Astrocyte of the spinal cord (primary cell): ENCODE measurements at places on chromosomes 3 and 15.

DNA sequence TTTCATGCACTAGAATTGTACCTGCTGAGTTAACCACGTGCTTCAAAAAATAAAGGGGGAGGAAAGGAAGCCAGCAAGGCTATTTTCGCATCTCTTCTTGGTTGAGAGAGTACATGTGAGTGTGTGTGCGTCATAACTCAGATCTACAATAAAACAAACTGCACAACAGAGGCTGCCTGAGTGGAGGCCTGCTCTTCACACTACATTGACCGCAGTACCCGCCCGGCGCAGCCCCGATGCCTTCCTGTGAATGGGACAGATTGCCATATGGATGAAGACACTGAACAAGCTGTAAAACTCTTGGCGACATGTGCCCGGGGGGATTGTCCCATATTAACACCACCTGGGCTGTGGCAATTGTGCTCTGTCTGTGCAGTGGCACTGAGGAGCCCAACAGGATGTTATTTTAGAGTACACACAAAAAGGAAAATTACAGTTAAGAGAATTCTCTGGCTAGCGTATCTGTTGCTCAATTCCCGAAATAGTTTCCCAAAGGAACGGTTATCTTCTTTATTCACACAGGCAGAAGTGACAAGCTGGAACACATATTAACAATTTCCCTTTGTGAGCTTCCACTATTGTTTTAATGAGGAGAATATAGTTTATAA, 551.5 kb downstream of the FOXP1 start:
- no peak for DNase-seq

DNA sequence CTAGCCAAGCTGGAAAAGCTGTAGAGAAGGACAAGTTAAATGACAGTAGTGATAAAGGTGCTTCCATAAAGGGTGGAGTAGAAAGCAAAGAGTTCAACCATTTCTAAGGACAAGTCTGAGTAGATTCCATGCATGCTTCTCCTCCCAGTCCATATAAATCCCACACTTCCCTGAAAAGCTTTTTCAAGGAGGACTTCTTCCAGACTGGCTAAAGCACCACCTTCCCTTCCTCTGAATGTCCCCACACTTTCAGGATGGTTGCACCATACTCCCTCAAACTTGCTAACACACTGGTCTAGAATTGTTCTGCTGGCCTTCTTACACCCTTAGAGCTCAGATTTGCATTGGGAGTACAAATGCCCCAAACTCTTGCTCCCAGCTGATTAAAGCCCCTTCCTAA, 40.9 kb downstream of the FBN1 start:
- DNase-seq: no peak

DNA sequence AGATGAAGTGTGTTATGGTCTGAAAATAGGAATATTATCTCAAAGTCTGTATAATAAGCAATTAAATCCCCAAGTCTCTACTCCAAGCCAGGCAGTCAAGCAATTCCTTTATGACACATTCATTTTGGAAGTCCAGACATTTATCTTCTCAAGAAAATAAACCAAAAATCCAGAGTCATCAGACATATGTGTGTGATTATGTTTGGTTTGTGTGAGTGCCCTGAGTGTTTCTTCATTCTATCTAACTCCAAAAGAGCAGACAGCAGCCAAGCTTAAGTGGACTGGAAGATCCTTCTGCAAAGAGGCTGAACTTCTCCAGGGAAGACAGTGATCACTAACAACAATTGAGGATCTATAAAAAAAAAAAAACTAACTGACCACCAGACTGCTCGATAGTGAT, 239.8 kb downstream of the STAG1 start:
- no peak for DNase-seq

- DNase-seq: peak; percentile 65
Observed at GRCh38 chr3:123809597-123809996, 74.5 kb downstream of the MYLK start.

GRCh38 chr15:23467110-23467600, 20.1 kb upstream of the GOLGA6L2 start:
- DNase-seq: peak; percentile 21

- DNase-seq: no peak
Observed at GRCh38 chr3:131925571-131925970, 109.2 kb downstream of the CPNE4 start.

DNA sequence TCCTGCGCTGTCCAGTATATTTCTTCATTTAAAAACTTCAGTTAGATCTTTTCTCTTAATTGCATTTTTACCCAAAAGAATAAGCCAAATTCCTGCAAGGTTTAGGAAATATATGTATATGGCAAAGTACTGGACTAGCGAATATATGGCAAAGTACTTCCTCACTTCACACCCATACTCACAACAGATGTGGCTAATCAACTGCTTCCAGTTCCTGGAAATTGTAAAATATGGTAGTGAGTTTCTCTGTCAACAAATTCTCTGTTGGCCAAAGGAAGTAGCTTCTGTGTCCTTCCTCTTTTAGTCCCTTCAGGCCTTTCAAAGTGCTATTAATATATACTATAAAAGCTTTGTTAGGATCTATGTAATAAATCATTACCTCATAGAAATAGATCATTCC, 22.0 kb downstream of the GPR15 start:
- DNase-seq: no peak

GRCh38 chr3:154583086-154583634, 153.2 kb upstream of the GPR149 start:
- DNase-seq: no peak

DNA sequence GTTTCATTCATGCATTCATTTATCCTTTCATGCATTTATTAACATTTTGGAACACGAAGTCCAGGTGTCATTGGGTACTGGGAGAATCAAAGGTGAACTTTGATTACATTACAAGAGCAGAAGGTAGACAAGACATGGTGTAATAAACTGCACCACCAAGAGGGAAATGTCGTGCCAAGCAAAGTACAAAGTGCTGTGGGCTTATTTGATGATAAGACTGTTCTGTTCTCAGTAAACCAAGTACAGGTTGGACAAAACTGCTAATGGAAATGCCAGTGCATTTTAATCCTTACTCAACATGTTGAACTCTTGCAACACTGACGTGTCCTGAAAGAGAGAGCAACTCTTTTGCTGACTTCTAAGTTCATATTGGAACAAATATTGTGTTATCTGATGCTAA, 69.4 kb downstream of the MME start:
- no peak for DNase-seq

- DNase-seq: no peak
Observed at GRCh38 chr15:89371228-89372044, 36.8 kb upstream of the POLG start.

DNA sequence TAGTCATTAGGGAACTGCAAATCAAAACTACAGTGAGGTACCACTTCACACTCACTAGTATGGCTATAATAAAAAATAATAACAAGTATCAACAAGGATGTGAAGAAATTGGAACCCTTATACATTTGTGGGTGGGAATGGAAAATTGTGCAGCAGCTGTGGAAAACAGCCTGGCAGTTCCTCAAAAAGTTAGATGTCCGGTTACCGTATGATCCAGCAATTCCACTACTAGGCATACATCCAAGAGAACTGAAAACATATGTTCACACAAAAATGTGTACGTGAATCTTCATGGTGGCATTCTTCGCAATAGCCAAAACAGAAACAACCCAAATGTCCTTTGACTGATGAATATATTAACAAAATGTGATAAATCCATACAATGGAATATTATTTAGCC, 187.9 kb upstream of the LYSMD4 start:
- no peak for DNase-seq

DNA sequence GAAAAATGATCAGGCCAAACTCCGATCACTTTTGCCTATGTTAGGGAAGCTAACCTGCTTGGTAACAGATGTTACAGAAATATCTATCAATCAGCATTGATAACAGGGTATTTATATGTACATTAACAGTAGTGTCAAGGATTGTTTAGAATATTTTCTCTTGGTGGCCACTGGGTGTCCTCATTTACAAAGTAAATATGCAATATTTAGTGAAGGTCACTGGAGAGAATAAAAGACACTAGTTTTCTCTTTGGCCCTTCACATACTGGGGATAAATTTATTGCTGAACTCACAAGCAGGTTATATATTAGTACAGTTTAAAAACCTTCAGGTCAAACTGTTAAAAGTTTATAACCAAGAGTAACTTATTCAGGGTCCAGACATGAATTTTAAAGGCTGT, 69.0 kb downstream of the TIGIT start:
- peak; percentile 57 for DNase-seq

GRCh38 chr3:142844339-142844977, 44.4 kb downstream of the PCOLCE2 start:
- DNase-seq: peak; percentile 40

GRCh38 chr3:48984663-48985062, 5.4 kb upstream of the P4HTM start:
- DNase-seq: no peak

- DNase-seq: peak; percentile 9
Observed at GRCh38 chr3:16606398-16606797, 1.2 kb upstream of the DAZL start.

DNA sequence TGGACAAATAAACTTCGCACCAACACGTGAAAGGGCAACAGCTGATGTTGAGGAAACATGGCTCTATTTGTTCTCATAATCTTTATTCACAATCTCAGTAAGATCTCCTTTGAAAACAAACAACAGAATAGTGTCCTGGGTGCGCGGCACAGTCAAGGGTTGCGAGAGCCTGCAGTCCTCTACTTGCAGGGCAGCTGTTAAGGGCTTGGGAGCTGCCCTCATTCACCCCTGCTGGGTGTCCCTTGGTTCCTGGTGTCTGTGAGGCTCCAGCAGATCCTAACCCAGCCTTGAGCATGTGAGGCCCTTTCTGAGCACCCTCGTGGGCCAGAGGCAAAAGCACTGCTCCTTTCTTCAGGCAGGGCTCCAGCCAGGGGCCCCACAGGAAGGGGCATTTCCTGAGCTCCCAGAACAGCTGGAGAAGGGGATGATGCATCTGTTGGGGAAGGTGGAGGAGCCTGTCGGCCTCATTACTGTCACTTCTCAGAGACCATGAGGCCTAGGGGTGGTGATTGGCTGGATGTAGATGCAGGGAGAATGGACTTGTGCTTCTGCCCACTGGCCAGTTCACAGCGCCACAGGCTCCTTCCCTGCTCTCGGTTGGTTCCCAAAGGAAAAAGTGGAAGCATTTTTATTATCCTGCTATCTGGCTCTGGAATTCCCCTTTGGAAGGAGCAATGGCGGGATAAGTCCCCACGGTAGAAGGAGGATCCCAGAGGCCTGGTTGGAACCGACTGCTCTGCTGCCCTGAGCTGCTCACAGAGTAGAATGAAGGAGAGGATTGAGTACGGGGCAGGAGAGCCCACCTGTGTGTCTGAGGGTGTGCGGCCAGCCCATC, 51.9 kb upstream of the KLF13 start:
- DNase-seq: no peak

- DNase-seq: no peak
Observed at GRCh38 chr3:37256447-37256846, 82.1 kb upstream of the LRRFIP2 start.

- no peak for DNase-seq
Observed at GRCh38 chr3:22935040-22935439, 268.1 kb upstream of the UBE2E2 start.

- DNase-seq: peak; percentile 9
Observed at GRCh38 chr3:122416966-122417365, 1.1 kb upstream of the WDR5B start.

DNA sequence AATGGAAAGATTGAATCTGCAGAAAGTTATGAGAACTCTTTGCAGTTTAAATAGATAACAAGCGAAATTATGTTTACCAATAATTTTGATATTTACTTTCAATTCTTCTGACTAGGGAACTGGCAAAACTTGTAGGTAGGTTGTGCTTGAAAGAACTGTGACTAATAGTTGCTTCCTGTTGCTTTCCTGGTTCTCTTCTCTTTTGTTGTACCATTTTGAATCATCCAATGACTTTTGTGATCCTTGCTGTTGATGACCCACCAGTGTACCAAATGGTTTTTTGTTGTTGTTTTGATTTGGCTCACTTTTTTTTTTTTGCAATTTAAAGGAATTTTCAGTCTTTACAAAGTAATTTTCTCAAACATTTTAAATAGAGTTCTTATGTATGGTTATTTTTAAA, 64.9 kb upstream of the DCBLD2 start:
- no peak for DNase-seq

GRCh38 chr15:36748366-36749115, 169.1 kb downstream of the CDIN1 start:
- DNase-seq: no peak

- no peak for DNase-seq
Observed at GRCh38 chr3:142694225-142694624, 29.6 kb upstream of the TRPC1 start.

- DNase-seq: no peak
Observed at GRCh38 chr3:142963516-142964448, at the start of gene PAQR9. TSS of gene PAQR9 (minus strand) at chr3:142963674. CDS start at chr3:142963336, 338 bp downstream.

GRCh38 chr15:67124111-67124510, 58.7 kb downstream of the SMAD3 start:
- no peak for DNase-seq

DNA sequence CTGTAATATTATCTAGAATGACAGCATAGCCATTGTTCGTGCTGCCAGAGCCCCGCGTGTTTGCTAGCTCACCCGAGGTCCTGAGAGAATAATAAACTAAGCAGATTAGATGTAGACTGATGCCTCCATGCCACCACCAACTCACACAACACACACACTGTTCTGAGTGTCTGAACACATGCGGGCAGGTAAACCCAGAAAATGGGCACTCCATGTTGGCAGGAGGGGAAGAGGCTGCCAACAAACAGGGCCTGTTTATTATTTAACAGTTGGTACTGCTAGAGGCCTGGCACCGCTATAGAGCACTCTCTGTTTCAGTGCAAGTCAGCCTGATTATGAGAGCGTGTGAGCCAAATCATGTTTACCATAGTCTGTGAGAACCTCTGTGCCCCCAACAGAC, 299.0 kb downstream of the ZBTB20 start:
- no peak for DNase-seq

DNA sequence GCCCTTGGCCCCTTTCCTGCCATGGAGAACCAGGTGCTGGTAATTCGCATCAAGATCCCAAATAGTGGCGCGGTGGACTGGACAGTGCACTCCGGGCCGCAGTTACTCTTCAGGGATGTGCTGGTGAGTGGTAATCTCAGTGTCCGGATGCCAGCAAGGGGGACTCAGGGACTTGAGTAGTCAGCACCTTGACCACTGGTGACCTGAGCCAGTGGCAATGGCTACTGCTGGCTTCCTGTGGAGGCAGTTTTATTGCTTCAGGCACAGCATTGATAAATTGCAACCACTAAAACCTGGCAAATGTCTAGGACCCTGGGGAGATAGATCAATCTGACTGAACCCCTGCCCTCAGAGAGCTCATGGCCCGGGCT, 830 bp downstream of the MAP2K5 start:
- no peak for DNase-seq

- peak; percentile 77 for DNase-seq
Observed at GRCh38 chr15:80825361-80826030, 46.3 kb downstream of the CEMIP start.

GRCh38 chr3:185701611-185702261, 115.6 kb downstream of the SENP2 start:
- no peak for DNase-seq

- no peak for DNase-seq
Observed at GRCh38 chr3:167084545-167084944, 295.6 kb downstream of the ZBBX start.

GRCh38 chr15:68583321-68583720, 4.5 kb downstream of the CORO2B start:
- DNase-seq: no peak
